Activated T-helper 1 cell treated with anti-CD3 and anti-CD28 coated beads, Interleukin-12 subunit alpha, Interleukin-12 subunit beta, Interleukin-2, Interleukin-4 antibody, amounts not matched to agents 30 ng/mL and 10 ng/mL and 1 ng/mL, durations not matched to agents 14 hours and 24 hours and 36 hours (primary cell): ENCODE measurements at places on chromosomes 1 and 21. TPM values are rescaled to one million over a fixed set of nuclear protein-coding genes. Genes with fewer than 3 reads are reported as not detected.

GRCh38 chr1:31689854-31690253 lies 14.0 kb downstream of the COL16A1 start:
- no peaks in the 10 kb centered on the region for H3K4me1 ChIP-seq
- peaks cover 16% of the 10 kb centered on the region for H3K27me3 ChIP-seq
- H3K36me3 ChIP-seq, result no peaks in the 10 kb centered on the region
- H3K27ac ChIP-seq, result no peak overlapping the region
- no peak overlapping the region for H3K4me3 ChIP-seq

DNA sequence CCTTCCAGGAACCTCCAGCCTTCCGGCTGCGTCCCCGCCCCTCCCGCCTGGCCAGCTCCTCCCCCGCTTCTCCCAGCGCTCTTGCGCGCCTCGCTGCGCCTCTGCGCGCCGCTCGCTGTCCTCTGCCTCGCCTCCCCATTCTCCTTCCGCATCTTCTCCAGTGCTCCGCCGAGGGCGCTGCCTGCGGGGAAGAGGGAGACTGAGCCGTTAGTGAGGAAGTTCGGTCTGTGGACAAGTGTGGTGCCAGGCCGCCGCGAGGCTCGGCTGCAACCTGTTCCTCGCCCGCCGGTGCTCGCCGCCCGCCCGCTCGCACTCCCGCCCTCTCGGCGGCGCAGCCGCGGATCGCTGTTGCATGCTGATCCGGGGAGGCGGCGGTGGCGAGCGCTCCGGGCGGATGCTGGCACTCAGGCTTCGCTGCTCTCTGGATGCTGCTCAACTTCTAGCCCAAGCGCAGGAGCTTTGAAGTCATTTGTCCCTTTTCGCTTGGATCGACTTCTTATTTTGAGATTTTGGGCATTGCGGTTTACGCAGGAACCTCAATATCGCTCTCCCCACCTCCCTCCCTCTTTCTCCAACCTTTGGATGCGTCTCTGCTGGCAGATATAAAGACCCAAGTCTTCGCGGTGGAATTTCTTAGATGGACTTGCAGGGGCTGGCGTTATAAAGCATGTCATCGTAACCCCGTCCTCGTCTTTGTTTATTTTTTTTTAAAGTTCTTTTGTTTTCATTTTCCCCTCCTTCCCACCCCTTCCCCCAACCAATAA lies 614 bp upstream of the CACNA1E start:
- peak overlapping the region; percentile 69 for H3K4me3 ChIP-seq
- peaks cover 66% of the 10 kb centered on the region for H3K27me3 ChIP-seq
- DNase-seq, result peak; percentile 8
- H3K27ac ChIP-seq, result no peak overlapping the region
- peaks cover 11% of the 10 kb centered on the region for H3K4me1 ChIP-seq
- no peaks in the 10 kb centered on the region for H3K36me3 ChIP-seq

DNA sequence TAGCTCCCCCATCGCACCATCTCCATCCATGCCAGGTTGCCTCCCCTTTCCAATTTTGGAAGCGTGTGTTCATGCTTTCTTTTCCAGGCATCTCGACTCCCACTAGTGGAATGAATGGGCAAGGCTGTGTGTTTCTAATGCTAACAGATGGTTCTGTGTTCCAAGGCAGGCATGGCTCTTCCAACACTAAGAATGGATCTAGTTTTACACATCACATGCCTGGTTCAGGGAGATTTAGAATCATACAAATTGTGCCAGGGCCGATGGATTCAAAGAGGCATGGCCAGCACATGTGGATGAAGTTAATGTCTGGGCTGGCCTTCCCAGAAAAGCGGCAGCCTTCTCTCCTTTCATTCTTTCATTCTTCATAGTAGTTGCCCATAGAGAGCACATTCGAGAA lies 438.7 kb downstream of the PRDM2 start:
- no peaks in the 10 kb centered on the region for H3K36me3 ChIP-seq
- H3K27me3 ChIP-seq, result no peaks in the 10 kb centered on the region
- H3K27ac ChIP-seq, result no peak overlapping the region
- DNase-seq, result no peak
- no peaks in the 10 kb centered on the region for H3K4me1 ChIP-seq

- H3K4me1 ChIP-seq, result no peaks in the 10 kb centered on the region
- H3K4me3 ChIP-seq, result no peak overlapping the region
- no peak overlapping the region for H3K27ac ChIP-seq
- no peaks in the 10 kb centered on the region for H3K36me3 ChIP-seq
- no peaks in the 10 kb centered on the region for H3K27me3 ChIP-seq
These were observed 43.4 kb downstream of the PLPP3 start for GRCh38 chr1:56535939-56536338.

DNA sequence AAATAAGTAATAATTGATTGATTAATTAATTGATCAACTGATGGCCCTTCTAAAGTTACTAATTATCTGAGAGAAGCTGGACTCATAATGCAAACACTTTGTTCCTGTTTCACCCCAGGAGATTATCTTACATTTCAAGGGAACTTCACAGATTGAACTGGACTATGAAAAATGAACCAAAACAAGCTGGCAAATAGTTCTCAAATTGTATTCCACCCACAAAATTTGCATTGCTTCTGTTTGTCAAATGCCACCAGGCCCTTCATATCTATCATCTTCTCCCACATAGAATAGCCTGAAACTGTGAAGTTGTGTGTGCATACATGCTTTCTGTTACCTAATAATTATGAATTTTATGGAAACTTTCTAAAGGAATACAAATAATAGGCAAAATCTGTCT lies 104.0 kb downstream of the ZNF281 start:
- H3K4me1 ChIP-seq, result peaks cover 26% of the 10 kb centered on the region
- no peak for DNase-seq
- H3K27ac ChIP-seq, result no peak overlapping the region
- peaks cover 7% of the 10 kb centered on the region for H3K27me3 ChIP-seq
- no peaks in the 10 kb centered on the region for H3K36me3 ChIP-seq

DNA sequence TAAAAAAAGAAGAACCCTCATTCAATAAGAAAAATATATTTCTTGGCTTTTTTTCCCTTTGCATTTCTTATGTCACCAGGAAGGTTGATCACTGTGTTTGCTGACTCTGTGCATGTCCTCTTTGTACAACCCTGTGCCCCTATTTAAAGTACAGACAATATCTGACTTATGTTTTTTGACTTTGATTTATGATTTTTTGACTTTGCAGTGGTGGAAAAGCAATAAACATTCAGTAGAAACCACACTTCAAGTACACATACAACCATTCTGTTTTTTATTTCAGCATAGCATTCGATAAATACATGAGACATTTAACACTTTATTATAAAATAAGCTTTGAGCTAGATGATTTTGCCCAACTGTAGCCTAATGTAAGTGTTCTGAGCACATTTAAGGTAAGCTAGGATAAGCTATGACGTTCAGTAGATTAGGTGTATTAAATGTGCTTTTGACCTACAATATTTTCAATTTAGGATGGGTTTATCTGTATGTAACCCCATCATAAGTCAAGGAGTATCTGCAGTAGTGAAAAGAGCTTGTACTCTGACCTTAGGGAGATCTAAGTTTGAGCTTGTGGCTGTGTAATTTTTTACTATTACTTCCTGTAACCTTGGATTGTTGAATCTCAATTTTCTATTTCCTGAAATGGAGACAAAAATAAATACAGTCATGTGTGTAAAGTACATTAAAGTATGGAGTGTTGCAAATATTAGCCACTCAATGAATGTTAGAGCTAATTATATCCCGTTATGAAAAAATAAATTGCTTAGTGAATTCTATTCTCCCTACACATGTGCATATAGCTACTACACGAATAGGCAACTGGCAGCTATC lies 1.2 kb downstream of the RNASEL start:
- H3K27ac ChIP-seq, result peak overlapping the region; percentile 98
- no peaks in the 10 kb centered on the region for H3K27me3 ChIP-seq
- no peak for DNase-seq
- H3K4me3 ChIP-seq, result peak overlapping the region; percentile 98
- H3K4me1 ChIP-seq, result peaks cover 50% of the 10 kb centered on the region

DNA sequence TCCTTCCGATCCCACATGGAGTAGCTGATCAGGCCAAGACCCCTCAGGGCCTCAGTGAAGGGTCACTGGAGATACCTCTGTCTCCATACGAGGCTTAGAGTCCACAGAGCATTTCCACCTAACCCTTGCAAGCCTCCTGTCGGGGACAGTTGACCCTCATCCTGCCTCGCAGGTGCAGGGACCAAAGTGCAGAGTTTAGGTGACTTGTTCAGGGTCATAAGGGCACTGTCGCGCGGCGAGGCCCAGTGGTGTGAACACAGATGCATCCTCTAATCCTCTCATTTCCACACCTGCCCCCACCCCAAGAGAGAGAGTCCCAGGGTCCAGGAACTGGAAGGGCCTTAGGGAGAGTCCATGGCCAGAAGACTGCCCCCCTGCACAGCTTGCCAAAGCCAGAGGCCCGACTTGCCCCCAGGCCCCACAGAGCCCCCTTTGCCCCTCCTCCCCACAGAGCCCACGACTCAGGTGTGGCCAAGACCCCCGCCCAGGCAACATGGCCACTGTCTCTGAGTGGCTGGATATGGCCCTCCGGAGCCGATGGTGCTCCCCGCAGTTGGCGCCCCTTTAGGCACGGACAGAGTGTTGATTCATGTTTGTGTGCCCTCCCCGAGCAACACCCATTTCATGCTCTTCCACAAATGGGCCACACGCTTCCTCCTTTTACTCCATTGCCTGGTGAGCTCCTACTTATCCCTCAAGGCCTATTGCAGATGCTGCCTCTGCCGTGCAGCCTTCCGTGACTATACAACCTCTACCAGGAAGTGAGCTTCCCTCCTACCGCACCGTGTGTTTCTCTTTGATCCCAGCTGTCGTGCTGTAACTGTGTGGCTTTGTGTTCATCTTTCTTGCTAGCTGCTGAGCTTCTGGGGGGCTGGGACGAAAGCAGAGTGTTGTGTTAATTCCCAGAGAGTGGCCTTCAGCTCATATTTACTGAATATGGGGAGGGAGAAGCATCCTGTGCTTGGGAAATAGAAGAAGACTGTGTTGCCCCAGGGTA lies 1.7 kb downstream of the TRPM2 start:
- peaks cover 53% of the 10 kb centered on the region for H3K4me1 ChIP-seq
- peaks cover 14% of the 10 kb centered on the region for H3K36me3 ChIP-seq
- peaks cover 10% of the 10 kb centered on the region for H3K27me3 ChIP-seq
- peak; percentile 21 for DNase-seq
- peak overlapping the region; percentile 91 for H3K27ac ChIP-seq
- H3K4me3 ChIP-seq, result peak overlapping the region; percentile 81

DNA sequence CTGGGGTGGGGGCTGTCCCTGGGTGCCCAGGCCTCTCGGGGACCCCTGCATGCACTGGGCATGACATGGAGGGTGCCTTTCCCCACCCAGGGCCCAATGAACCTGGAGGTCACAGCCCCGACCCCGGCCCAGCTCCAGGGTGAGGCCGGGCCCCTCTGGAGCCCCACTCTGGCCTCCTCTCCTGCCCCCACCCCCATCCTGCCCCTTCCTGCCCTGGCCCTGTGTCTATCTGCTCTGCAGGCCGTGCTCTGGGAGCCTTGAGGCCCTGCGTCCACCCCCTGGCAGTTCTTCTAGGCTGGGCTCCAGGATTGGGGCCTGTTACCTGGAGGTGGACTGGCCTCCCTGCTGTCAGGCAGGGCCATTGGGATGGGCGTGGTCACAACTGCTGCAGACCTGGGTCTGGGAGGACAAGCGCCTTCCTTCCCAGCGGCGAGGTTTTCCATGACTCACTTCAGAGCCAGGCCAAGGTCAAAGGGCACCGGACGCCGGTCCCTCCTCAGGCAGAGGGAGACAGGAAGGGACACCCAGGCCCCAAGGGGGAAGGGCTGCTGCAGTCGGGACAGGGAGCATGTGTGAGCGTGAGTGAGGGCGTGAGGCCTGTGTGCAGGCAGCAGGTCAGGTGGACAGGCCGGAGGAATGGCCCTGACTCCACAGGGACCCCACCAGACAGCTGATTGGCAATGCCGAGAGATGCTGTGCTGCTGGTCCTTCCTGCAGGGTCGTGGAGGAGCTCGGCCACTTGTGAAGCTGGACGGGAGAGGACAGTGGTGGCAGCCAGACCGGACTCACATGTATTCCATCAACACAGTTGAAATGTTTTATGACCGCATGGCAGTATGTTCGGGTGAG lies 31.1 kb upstream of the POFUT2 start:
- no peak overlapping the region for H3K4me3 ChIP-seq
- H3K27ac ChIP-seq, result no peak overlapping the region
- H3K27me3 ChIP-seq, result peaks cover 14% of the 10 kb centered on the region
- DNase-seq, result no peak
- no peaks in the 10 kb centered on the region for H3K36me3 ChIP-seq

GRCh38 chr1:247317702-247318101 lies 14.0 kb downstream of the ZNF496 start:
- peaks cover 7% of the 10 kb centered on the region for H3K36me3 ChIP-seq
- H3K4me3 ChIP-seq, result no peak overlapping the region
- H3K27me3 ChIP-seq, result no peaks in the 10 kb centered on the region
- no peak overlapping the region for H3K27ac ChIP-seq
- no peak for DNase-seq

- no peaks in the 10 kb centered on the region for H3K4me1 ChIP-seq
- no peak overlapping the region for H3K4me3 ChIP-seq
- H3K36me3 ChIP-seq, result no peaks in the 10 kb centered on the region
- DNase-seq, result no peak
These were observed 8.9 kb upstream of the VASH2 start for GRCh38 chr1:212941452-212941851.

DNA sequence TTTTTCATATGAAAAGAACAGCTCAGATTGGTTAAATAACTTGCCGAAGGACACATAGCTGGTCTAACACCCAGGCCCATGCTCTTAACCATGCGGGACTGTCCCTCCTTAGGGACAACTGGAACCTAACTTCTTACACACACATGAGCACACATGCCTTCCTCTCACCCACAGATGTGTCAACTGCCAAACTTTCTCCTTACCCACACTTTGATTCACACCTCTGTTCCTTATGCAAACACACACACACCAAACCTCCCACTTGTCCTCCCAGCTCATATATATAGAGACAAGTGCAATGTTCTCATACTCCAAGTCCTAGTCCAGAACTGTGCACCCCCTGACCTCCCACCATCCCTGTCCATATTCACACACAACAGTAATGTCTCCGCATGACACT lies 4.3 kb downstream of the RAB25 start:
- H3K4me3 ChIP-seq, result no peak overlapping the region
- peaks cover 4% of the 10 kb centered on the region for H3K27me3 ChIP-seq
- H3K36me3 ChIP-seq, result peaks cover 2% of the 10 kb centered on the region
- peak overlapping the region; percentile 5 for H3K27ac ChIP-seq

Gene CLCA4
- total RNA-seq, result not detected in 2 replicates

Gene CELA2A
- total RNA-seq, result not detected in 2 replicates

Gene NR1I3
- not detected in 2 replicates for total RNA-seq

Gene MYCL
- 0.56 and 0.62 TPM in 2 replicates for total RNA-seq
